Cortex of kidney (tissue), 1 donor: ENCODE measurements at places on chromosomes 5 and 9.

GRCh38 chr5:179166171-179166885 lies 106.2 kb downstream of the ZNF354C start:
- no peak for DNase-seq

- no peak for DNase-seq
Observed at GRCh38 chr9:5644501-5644900, 15.6 kb downstream of the RIC1 start.

- no peak for DNase-seq
Observed at GRCh38 chr5:80406980-80407734, 707 bp upstream of the ZFYVE16 start.

- no peak for DNase-seq
Observed at GRCh38 chr5:116778032-116778431, 203.4 kb upstream of the SEMA6A start.

- DNase-seq, result no peak
Observed at GRCh38 chr5:151063142-151063989, 17.5 kb downstream of the TNIP1 start.

DNA sequence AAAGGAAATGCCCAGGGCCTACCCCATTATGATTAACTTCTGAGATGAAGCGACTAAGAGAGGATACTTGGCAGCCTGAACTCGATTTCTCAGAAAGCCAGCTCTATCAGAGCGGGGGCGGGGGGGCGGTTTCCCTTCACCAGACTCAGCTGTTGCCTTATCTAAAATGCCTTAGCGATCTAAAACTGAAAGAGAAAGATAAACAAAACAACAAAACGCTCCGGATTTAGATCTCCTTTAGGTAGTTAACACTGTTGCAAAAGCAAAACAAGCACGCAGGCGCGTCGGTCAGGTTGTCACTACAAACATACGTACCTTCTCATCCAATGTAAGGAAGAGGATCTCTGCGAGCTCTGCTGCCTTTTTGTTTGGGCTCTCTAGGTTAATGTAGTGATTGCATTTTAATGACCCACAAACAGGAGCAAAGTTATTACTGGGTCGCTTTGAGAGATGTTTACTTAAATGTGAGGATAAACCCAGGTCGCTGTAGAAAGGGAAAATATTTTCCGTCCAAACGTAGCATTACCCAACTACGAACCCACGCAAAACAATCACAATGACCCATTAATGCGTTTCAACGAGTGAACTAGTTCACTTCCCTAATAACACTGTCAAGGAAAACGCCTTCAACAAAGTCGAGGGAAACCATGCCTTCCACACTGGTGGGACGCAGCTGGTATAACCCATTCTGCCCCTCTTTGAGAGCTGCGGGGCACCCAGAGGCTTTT lies 982 bp downstream of the EPB41L4A start:
- DNase-seq, result no peak

- no peak for DNase-seq
Observed at GRCh38 chr9:115941561-115942315, 211.9 kb upstream of the PAPPA start.

DNA sequence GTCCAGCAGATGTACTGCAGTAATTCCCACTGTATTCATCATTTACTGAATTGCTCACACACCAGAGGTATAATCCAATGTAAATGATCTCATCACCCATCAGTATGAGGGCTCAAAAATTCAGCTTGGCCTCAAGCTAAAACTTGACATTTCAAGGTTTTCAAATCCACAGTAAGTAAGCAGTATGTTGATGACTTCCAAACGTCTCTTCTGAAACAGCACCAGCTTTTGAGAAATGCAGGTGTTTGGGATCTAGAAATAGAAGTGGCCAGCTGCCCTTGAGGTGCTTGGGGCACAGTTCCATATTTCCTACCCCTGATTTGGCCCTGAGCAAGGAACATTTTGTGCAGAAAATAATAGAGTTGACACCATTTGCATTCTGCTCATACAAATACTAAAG lies 388.0 kb upstream of the TUSC1 start:
- DNase-seq, result no peak

DNA sequence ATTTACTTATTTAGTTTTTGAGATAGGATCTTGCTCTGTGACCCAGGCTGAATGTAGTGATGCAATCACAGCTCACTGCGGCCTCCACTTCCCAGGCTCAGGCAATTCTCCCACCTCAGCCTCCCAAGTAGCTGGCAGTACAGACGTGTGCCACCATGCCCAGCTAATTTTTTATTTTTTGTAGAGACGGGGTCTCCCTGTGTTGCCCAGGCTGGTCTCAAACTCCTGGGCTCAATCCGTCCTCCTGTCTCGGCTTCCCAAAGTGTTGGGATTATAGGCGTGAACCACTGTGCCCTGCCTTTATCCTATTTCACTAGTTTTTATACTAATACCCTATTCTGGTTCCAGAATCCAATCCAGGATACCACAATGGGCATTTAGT lies 6.8 kb downstream of the RPS14 start:
- DNase-seq, result no peak

DNA sequence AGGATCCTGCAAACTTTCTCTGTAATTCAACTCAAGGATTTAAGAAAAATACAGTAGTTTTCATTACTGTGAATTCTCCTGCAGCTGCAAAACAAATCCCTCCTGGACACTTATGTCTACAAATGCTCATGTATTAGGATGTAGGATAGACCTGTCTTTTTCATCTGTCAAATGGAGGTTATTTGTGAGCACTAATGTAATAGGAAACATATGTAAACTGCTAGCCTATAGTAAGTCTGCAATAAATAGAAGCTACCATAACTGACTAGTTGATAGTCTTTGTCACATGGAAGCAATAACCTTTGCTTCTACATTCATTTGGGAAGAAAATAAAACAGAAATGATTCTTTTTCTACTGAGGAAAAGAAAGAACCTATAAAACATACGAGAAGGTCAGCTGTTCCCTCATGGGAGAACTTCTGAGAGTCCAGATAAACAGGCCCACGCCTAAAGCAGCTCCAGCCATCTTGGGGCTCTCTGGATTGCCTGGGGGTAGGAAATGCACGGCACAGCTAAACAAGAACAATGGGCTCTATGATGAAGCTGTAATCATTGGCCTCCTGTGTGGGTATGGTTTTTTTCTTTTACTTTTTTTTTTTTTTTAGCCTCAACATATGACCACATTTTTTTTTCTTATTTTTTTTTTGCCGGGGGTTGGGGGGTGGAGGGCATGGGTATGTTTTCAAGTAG lies 6.2 kb downstream of the KCNV2 start:
- no peak for DNase-seq

DNA sequence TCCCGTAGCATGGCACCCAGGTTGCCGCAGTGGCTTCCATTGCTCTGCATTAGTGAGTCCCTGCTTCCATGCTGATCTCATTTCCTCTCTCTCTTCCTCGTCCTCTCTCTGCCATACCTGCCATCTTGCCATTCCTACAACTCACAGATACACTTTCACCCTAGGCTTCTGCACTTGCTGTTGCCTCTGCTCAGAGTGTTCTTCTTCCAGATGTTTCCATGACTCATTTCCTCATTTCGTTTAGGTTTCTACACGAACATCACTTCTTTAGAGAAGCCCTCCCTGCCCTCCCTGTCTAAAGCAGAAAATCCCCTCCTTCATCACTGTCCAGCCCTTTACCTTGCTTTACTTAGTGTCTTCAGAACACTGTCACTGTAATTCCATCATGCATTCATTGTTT lies 115.2 kb upstream of the WWC1 start:
- no peak for DNase-seq

- no peak for DNase-seq
Observed at GRCh38 chr9:109831998-109832658, 52.1 kb downstream of the PALM2AKAP2 start.

DNA sequence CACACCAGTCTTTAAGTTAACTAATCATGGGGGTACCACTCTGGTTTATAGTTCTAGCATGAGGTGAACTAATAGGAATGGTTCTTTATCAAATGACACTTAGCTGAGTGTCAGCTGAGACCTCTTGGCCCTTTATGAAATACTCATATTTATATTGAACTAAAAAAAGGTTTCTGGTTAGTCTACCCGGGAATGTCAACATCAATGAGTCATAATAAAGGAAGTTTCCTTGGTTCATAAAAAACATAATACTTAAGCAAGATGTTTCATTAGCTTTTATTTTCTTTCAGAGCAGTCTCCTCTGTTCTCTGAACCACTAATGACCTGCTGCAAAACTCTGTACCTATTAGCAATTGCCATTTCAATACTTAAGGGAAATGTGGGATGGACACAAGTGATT lies 13.7 kb downstream of the DAB2 start:
- no peak for DNase-seq

GRCh38 chr5:154092356-154093141 lies 53.8 kb downstream of the MFAP3 start:
- no peak for DNase-seq

DNA sequence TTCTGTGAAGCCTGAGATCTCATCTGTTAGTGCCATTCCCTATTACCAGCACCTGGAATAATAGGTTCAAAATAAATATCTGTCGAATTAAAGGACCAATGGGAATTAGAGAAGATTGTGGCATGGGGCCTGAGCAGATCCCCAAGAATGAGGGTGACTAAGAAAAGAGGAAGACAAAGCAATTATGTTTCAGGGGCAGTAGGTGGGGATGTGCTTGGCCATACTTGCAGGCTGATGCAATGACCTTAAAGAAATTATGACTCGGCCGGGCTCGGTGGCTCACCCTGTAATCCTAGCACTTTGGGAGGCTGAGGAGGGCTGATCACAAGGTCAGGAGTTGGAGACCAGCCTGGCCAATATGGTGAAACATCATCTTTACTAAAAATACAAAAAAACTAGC lies 562.8 kb downstream of the PTPRD start:
- no peak for DNase-seq

DNA sequence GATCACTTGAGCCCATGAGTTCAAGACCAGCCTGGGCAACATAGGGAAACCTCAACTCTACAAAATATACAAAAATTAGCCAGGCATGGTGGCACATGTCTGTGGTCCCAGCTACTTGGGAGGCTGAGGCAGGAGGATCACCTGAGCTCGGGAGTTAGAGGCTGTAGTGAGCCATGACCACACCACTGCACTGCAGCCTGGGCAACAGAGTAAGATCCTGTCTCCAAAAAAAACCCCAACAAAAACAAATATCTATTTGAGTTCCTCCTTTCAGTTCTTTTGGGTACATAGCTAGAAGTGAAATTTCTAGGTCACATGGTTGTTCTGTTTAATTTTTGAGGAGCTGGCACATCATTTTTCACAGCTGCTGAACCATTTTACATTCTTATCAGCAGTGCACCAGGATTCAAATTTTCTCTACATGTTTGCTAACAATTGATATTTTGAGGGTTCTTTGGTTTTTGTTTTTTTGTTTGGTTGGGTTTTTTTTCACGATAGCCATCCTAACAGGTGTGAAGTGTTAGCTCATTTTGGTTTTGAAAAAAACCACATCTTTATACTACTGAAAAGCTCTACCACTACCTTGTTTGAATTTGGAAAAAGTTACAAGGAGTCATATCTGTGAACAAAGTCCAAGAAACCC lies 176.9 kb upstream of the SLC12A2 start:
- DNase-seq, result no peak

DNA sequence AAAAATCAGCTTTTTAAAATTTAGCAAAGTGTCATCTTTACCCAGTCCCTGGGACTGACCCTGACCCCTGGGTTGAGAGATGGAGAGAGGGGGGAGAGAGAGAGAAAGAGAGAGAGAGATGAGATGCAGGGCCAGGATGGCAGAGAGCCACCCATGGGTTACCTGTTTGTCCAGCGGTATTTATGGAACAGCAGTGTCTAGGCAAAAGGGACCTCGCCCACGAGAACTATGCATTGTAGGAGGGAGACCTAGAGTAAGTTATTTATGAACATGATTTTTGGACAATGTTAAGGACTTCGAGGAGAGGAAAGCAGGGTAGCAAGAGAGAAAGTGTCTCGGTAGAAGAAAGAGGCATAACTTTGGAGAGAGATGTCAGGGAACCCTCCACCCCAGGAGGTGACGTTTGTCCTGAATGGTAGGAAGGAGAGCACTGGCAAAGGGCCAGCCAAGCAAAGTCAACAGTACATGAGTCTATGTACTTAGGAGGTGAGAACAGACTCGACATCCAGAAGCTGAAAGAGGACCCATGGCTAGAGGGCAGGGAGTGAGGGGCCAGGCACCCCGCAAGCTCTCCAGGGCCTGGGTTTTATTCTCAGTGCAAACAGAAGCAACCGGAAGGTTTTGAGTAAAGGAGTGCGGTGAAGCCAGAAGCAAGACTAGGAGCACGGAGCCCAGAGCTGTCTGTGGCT lies 30.5 kb upstream of the MSX2 start:
- no peak for DNase-seq

- no peak for DNase-seq
Observed at GRCh38 chr5:50763846-50764245, 97.4 kb downstream of the PARP8 start.

- no peak for DNase-seq
Observed at GRCh38 chr5:39058178-39058921, 15.8 kb downstream of the RICTOR start.

DNA sequence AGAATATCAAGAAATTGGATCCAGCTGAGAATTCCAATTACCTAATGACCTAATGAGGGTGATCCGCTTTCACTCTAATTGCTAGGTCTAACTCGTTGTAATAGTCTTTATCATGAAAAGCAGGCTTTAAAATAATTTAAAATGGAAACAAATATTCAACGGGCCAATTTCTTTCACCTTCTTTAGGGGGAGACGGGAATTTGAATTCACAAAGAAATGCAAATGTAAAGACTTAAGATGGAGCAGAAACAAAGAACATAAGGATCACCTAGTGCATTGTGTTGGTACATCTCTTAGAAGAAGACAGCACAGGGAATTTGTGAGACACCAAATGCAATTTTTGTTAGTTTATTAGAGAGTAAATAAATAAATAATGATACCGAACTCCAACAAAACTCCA lies 1.5 kb upstream of the KCNN2 start:
- no peak for DNase-seq

- no peak for DNase-seq
Observed at GRCh38 chr5:15740383-15740782, 240.4 kb downstream of the FBXL7 start.

DNA sequence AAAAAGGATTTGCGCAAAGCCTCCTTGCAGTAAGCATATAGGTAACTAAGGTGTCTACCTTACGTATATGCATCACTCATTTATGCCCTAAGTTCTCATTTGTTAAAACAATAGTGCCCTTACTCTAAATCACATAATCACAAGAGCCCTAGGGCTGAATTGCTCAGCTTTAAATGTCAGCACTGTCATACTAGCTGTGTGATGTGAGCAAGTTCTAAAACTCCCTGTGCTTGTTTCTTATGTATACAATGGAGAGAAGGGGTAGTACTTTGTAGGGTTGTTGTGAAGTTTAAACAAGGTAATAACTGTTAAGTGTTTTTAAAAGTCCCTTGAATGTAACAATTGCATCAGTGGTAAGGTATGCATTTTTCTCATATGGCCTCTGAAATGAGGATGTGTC lies 169.5 kb upstream of the DMRT1 start:
- no peak for DNase-seq
